ENCODE measurements at places on chromosomes 4 and X.

DNA sequence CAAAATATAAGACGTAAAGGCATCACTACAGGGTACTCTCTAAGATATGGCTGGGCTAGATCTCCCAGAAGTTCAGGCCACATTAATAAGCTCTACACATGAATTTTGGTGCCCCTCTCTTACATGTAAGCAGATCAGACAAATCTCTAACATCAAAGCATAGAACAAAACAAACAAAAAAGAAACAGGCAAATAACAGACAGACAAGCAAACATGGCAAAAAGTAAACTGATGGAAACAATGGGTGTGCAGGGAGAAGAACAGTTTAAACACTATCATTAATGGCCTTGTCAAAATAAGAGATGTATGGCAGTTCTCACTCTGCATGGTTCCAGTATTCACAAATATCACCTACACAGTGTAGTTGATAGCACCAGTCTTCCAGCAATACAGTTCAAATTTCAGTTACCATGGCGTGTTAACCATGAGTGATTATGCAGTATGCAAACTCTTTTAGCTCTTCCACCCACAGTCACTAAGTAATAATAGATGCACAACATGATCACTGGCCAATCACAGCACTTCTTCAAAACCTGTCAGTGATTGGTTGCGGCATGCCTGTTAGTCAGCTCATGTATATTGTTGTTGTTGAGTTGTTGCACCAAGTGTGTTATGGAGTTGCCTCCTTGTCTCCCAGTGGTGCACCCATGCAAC, 110.7 kb upstream of the TLR3 start:
- no peak for DNase-seq

GRCh38 chrX:39773150-39773549, 324.6 kb downstream of the BCOR start:
- no peak for DNase-seq

GRCh38 chr4:123350191-123350544, 46.4 kb upstream of the SPRY1 start:
- DNase-seq, result no peak

DNA sequence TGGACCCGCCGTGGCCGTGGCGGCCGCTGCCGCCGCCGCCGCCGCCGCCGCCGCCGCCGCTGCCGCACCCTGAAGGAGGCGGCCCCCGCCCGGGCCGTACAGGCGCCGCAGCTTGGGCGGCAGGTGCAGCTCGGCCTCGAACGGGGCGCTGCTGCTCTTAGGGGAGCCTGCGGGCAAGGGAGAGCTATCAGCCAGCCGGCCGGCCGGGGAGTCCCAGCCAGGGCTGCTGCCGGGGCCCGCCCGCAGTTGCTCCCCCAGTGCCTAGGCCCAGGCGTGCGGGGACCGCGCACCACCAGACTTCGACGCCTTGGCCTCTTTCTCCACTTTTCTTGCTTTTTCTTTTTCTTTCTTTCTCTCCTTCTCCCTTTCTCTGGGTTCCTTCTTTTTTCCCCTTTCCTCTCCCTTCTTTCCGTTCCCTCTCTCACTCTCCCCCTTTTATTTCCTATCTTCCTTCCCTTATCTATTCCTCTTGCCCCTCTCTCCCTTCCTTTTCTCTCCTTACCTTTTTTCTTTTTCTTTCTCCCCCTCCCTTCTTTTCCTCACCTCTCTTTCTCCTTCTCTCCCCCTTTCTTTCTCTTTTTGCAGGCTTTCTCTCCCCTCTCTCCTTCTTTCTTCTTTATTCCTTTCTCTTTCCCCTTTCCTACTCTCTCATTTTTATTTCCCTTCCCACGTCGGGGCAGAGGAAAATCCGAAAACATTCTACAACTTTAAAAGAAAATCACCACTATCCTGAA, 2.0 kb downstream of the ARX start:
- DNase-seq, result no peak

DNA sequence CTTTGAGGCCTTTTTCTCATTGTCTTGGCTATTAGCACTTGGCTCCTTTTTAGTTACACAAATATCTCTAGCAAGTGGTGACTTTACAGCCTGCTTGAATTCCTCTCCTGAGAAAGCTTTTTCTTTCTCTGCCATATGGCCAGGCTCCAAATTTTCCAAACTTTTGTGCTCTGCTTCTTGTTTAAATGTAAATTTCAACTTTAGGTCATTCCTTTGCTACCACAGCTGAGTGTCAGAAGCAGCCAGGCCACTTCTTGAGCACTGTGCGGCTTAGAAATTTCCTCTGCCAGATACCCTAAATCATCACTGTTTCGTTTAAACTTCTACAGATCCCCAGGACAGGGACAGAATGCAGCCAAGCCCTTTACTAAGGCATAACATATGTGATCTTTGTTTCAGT, 222.4 kb downstream of the FBXO8 start:
- DNase-seq, result no peak

DNA sequence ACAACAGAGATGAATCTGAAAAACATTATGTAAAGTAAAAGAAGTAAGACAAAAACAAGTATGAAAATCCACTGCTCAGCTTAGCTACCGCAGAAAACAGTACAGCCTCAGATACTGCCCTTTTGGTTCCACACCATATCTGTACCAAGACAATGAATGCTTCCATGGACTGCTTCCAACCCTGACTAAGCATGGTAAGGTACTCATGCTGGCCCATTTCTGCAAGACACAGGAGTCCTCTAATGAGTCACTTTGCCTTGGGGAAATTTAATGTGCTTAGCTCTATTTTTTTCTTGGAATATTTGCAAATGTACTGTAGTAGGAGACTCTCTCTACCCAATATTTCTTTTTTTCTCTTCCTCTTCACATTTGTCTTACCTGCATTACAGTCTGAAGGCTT, 931.7 kb upstream of the HS3ST1 start:
- DNase-seq, result no peak

- no peak for DNase-seq
Measured at GRCh38 chr4:82780752-82781231, 17.8 kb downstream of the SCD5 start.

- DNase-seq, result no peak
Measured at GRCh38 chrX:71532078-71532752, 689 bp upstream of the OGT start.

GRCh38 chrX:10433296-10433965, 187.0 kb downstream of the MID1 start:
- no peak for DNase-seq

- no peak for DNase-seq
Measured at GRCh38 chr4:28886934-28887333, 1833.2 kb upstream of the PCDH7 start.

DNA sequence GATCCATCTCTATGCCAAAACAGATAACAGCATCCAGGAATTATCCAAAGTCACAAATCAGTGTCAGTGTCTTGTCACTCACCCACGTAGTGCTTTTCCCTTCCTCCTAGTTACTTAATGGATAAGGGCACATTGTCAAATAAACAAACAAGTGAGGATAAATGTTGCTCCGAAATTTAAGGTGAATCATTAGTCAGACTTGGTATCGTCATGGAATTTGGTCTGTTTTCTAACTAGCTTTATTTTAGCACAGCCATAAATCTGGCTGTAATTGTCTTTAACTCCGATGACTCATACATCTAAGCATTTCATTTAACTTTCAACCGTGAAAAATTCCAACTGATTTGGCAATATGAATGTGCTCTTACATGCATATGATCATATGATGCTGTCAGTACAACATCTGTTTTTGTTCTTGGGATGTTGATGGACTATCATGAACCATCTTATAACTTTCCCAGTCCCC, 83.3 kb downstream of the SNCA start:
- DNase-seq, result no peak

DNA sequence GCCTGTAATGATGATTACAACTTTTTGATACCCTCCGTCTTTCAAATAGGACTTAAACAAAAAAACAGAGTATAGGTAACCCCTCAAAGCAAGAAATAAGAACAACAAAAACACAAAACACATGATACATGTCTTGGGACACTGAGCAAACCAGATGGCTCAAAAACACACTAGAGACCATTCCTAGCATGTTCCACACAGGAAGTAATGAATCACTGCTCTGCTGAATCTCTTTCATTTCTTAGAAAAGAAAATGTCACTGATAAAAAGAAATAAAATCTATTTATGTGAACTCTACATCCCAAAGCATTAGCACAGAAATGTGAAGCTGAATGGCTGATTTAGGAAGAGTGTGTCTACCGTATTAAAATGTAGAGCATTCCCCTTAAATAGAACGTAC, 134.5 kb upstream of the IL15 start:
- no peak for DNase-seq

DNA sequence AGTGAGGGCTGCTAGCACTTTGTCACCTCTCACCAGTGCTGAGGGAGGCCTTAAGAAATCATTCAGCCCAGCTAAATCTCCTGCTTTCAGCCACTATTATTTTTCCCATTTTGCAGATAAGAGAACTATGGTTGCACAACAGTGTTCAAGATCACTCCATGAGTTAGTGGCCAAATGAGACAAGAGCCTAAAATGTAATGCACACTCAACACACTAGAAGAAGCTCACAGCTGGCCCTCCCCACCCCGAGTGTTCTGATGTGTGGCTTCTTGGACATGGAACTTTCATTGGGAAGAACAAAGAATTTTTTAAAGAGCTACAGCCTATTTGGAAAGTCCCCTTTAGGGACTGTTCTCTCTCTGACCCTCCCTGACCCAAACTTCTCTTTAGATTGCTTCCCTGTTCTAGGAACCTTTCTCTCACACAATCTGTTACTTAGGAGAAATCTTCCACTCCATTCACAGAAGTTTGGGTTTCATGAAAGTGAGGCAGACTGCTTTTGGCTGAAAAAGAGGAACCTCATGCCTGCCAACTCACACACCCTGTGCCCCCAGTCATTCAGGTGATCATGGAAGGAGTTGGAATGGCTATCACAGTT, 44.0 kb upstream of the CT47C1 start:
- DNase-seq, result no peak

DNA sequence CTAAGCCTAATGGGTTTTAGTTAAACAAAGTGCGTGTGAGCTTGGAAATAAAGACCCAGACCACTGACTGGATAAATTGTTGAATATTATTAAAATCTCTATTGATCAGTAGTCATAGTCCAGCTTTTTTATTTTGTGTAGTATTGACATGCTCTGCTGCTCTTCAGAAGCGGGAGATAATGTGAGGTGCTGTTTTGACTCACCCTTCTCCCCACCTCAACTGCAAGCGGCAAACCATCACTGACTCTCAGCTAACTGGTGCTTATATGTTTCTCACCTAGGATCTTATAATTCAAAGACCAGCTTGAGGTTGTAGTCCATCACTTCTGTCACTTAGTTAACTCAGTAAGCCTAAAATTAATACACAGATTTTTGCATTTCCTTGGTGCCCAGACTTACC, 72.2 kb downstream of the COMMD8 start:
- DNase-seq, result no peak

GRCh38 chr4:17400686-17401085, 111.2 kb downstream of the QDPR start:
- no peak for DNase-seq

GRCh38 chrX:135477576-135477975, 42.9 kb upstream of the INTS6L start:
- DNase-seq, result no peak

DNA sequence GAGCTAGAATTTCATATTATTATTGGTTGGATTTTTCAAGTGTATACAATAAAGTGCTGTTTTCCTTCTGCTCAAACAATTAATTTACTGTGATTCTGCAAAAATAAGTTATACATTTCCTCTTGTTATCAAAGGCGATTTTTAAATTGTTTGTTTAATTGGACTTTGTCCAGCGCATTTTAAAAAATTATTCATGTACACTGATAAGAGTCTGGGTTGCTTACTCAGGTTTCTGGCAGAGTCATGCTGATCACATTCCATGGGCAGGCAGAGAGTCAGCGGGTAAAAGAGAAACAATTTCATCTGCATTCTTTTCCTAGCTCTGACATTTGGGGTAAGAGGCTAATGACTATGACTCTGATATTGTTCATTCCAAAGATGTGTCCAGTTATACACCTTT, 8.9 kb downstream of the FAT4 start:
- no peak for DNase-seq

- DNase-seq, result no peak
Measured at GRCh38 chr4:156242390-156242789, 288.7 kb upstream of the CTSO start.

GRCh38 chr4:128831531-128832242, 22.2 kb downstream of the JADE1 start:
- DNase-seq, result no peak

DNA sequence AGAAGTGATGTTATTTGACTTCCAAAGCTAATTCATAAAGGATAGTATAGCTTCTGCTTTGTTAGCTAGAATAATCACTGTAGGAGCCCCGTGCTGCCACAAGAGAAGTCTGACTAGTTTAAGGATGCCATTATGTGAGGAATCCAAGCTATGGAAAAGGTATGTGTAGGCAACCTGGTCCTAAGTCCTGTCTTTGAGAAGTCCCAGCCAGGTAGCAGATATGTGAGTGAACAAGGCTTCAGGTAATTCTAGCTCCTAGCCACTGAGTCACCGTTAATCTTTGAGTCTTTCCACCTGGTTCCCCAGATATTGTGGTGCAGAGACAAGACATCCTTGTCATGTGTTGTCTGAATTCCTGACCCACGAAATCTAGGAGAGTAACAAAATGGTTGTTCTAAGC, 55.5 kb downstream of the BMP3 start:
- DNase-seq, result no peak

- no peak for DNase-seq
Measured at GRCh38 chr4:132557660-132558059, 591.4 kb upstream of the PCDH10 start.

- no peak for DNase-seq
Measured at GRCh38 chrX:141945426-141945825, 41.7 kb downstream of the MAGEC1 start.

DNA sequence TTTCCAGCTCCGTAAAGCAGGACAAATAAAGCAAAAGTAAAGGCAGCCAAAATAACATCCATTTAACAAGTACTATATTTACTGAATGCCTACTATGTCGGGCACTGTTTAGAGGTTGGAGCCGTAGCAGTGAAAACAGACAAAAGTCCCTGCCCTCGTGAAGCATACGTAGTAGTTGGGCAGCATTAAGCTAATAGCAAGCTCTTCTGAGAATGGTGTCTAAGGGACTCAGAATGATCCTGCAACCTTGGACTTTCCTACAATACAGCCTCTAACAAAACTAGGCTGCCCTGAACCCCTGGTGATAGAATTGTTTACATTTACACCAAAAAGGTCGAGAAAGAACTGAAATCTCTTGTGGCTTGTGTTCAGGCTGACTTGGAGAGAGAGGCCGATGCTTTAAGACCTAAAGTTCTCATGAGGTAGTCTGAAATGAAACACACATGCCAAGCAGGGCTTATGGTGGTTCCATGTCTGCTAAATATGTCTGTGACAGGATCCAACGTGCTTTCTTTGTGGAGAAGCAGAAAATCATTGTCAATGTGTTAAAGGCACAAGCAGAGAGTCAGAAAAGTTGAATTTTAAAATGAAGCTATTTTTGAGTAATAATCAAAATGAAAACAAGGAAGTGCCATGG, 898 bp upstream of the PDGFC start:
- no peak for DNase-seq

DNA sequence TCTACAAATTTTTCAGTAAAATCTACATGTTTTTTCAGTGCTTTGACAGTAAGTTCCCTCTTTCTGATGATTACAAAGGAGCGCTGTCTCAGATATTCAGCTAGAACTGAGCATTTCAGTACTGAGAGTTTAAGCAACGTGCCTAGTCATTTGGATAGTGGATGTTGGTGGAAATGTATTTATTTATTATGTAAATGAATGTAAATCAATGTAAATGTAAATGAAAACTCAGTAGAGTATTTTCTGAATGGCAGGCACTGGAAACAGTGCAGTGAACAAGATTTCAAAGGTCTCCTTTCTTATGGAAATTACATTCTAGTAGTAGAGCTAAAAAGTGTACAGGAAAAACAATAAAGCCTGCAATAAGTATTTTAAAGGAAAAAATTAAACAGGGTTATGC, 370.2 kb upstream of the SPANXN4 start:
- DNase-seq, result no peak

Data from RWPE2 (cell line).